ENCODE measurements at places on chromosomes 16 and 17.

DNA sequence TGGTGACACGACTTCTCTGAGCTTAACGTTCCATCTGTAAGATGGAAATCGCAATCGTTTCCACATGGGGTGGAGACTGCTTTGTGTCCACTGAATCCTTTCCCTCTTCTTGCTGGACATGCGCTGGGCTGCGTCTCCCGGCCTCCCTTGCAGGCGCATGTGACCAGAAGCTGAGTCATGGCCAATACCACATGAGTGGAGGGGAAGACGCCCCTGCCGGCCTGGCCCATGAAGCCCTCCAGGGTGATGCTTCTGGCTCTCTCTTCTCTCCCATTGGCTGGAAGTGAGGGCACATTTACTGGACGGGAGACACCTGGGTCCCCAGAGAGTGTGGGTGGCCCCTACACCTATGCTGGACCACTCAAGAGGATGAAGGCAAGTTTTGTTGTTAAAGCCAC is 71.1 kb downstream of the DYNLRB2 start:
- DNase-seq, result no peak

DNA sequence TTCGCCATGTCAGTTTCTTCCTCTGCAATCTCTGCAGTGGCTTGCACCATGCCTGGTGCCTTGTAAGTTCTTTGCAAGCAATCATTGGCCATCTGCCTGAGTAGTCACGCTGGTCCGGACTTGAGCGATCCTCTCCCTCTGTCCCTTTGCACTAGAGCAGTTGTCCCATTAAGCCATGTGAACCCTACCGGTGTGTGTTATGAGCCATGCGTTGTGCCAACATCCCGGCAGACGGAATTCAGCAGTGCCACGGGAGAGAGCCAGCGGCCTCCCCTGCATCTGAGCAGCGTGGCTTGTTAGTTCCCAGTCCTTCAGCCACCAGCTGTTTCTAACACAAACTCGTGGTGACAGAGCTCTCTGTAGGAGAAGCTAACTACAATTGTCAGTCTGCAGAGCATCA is 275.1 kb upstream of the HSBP1 start:
- no peak for DNase-seq

- DNase-seq, result no peak
Measured at GRCh38 chr17:69608141-69608540, 193.6 kb downstream of the MAP2K6 start.

- DNase-seq, result no peak
Measured at GRCh38 chr16:86665319-86665675, 86.9 kb downstream of the FOXL1 start.

GRCh38 chr17:16973760-16974540 is 2.0 kb upstream of the TNFRSF13B start:
- no peak for DNase-seq

GRCh38 chr16:66845791-66846221 is 1.6 kb downstream of the CA7 start:
- DNase-seq, result no peak

Data from activated CD4-positive, alpha-beta T cell treated with anti-CD3 and anti-CD28 coated beads, Interleukin-2, amount 50 U/mL, for 4 hours (primary cell).